ENCODE measurements at places on chromosomes 4 and X.
A peak's percentile ranks its signal among the peaks of the same experiment; 100 is the strongest.

DNA sequence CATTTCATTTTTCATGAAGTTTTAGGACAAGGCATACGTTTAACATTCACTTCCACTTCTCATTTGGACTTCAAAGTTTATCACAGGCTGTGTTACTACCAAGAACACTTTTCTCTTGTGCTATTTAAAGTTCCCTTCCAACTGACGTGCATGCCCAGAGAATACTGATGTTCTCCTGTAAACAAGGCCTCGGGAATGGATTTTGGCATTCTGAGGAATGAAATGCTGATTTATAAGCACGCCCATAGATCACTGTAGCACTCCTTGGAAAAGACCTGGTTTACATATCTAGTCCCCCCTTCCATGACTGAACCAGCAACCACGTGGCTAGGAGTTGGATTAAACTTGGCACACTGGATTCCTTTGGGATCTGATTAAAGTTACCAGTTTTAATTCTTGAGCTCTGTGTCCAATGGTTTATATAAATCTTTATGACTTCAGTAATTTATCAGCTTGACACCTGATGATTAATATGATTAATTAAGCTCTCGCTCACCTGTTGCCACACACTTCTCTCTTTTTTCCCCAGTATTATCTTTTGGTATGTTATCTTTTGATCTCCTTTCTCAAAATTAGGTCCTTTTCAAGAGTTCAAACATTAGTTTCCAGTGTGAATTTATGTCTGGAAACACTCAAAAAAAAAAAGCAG lies 122.4 kb upstream of the HAND2 start:
- no peaks in the 10 kb centered on the region for H3K4me1 ChIP-seq
- no peak overlapping the region for H3K4me3 ChIP-seq
- no peak for DNase-seq
- H3K36me3 ChIP-seq = no peaks in the 10 kb centered on the region
- peaks cover 18% of the 10 kb centered on the region for H3K27me3 ChIP-seq

DNA sequence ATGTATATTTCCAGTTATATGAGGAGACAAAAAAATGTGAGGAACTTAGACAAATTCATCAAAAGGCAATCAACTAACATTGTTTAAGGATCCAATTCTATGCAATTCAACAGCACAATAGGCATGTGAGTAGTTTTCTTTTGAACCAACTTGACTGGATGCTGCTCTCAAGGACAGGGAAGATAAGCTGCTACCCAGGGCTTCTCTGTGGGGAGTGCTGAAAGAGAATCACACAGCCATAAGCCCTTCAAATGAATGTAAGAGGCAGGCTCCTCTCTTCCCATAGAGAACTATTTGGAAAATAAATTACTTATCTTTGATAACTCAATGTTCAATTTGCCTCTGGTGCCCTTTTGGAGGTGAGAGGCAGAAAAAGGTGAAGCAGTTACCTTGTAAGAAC lies 1413.6 kb downstream of the PCDH7 start:
- no peaks in the 10 kb centered on the region for H3K36me3 ChIP-seq
- DNase-seq = no peak
- H3K27ac ChIP-seq = no peak overlapping the region
- H3K27me3 ChIP-seq = no peaks in the 10 kb centered on the region

- H3K4me3 ChIP-seq = no peak overlapping the region
- DNase-seq = no peak
Measured at GRCh38 chrX:110241816-110242215, 76.1 kb downstream of the AMMECR1 start.

DNA sequence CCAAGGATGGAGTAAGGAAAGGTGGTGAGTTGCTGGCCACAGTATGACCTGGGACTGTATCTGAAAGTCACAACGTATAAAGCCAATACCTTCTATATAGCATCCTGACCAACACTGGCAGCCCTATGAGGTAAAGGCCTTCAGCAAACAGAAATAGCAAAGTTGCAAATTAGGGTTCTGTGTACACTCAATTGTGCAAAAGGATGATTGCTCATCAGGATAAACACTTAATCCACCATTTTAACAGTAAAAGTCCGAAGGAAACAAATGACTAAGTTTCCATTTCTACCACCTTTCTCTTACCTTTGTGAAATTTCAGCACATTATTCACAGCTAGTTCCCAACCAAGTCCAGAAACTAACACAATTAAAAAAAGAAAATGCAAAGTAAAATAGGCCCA lies 1.4 kb upstream of the FNIP2 start:
- no peak overlapping the region for H3K27ac ChIP-seq
- H3K36me3 ChIP-seq = no peaks in the 10 kb centered on the region
- peaks cover 14% of the 10 kb centered on the region for H3K4me1 ChIP-seq
- no peak overlapping the region for H3K4me3 ChIP-seq
- H3K27me3 ChIP-seq = no peaks in the 10 kb centered on the region

DNA sequence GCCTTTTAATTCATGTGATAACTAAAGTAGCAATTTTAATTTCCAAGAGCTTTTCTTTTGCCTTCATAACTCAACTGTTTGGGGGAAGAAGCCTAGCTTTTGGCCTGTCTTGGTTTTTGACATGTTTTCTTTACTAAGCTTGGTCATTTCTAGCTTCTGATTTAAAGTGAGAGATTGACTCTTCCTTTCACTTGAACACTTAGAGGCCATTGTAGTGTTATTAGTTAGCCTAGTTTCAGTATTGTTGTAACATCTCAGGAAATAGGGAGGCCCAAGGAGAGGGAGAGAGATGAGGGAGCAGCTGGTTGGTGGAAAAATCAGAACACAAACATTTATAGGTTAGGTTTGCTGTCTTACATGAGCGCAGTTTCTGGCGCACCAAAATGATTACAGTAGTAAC lies 44.8 kb downstream of the DCLK2 start:
- H3K4me1 ChIP-seq = peaks cover 17% of the 10 kb centered on the region
- no peaks in the 10 kb centered on the region for H3K36me3 ChIP-seq
- H3K27ac ChIP-seq = no peak overlapping the region
- no peak overlapping the region for H3K4me3 ChIP-seq
- no peak for DNase-seq

DNA sequence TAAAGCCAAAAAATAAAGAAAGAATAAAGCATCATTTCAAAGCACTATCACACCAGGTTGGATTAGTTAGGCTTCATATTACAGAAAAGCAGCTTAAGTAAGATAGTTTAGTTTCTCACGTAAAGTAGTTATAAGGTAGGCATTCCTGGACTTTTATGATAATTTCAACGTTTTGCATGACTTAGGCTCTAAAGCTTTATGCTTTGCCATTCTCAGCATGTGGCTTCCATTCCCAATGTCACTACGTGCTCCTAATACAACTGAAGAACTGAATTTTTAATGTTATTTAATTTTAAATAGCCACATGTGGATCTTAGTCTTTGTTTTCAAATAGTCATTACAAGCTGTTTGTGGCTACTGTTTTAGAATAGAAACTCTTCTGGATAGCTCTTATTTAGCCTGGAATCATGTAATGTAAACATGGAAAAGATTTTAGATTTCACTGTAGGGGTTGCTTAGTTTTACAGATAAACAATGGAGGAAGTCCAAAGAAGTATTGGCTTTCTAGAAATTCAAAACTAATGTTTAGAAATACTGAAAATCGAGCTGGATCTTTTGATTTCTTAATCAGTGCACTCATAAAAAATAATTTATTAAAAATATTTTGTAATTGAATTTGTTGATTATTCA lies 710.0 kb downstream of the IL1RAPL1 start:
- no peaks in the 10 kb centered on the region for H3K4me1 ChIP-seq
- H3K27ac ChIP-seq = no peak overlapping the region
- H3K27me3 ChIP-seq = no peaks in the 10 kb centered on the region
- no peak overlapping the region for H3K4me3 ChIP-seq

- peaks cover 2% of the 10 kb centered on the region for H3K27me3 ChIP-seq
- H3K4me1 ChIP-seq = no peaks in the 10 kb centered on the region
- DNase-seq = no peak
- H3K36me3 ChIP-seq = no peaks in the 10 kb centered on the region
- H3K27ac ChIP-seq = no peak overlapping the region
- no peak overlapping the region for H3K4me3 ChIP-seq
Measured at GRCh38 chr4:113065629-113066028, 16.2 kb downstream of the ANK2 start.

- no peak for DNase-seq
- H3K4me1 ChIP-seq = no peaks in the 10 kb centered on the region
- no peak overlapping the region for H3K27ac ChIP-seq
- no peaks in the 10 kb centered on the region for H3K27me3 ChIP-seq
Measured at GRCh38 chr4:139857021-139857420, 191.4 kb downstream of the MGST2 start.

GRCh38 chrX:41604177-41604576 lies 84.6 kb upstream of the GPR34 start:
- H3K4me3 ChIP-seq = no peak overlapping the region
- H3K27me3 ChIP-seq = no peaks in the 10 kb centered on the region
- no peaks in the 10 kb centered on the region for H3K4me1 ChIP-seq
- no peaks in the 10 kb centered on the region for H3K36me3 ChIP-seq
- H3K27ac ChIP-seq = no peak overlapping the region

- DNase-seq = no peak
- H3K36me3 ChIP-seq = no peaks in the 10 kb centered on the region
- H3K4me1 ChIP-seq = no peaks in the 10 kb centered on the region
- H3K27me3 ChIP-seq = no peaks in the 10 kb centered on the region
Measured at GRCh38 chr4:26141051-26141721, 179.6 kb upstream of the RBPJ start.

GRCh38 chrX:51643377-51643776 lies 24.7 kb upstream of the CENPVL3 start:
- H3K27ac ChIP-seq = no peak overlapping the region
- no peaks in the 10 kb centered on the region for H3K4me1 ChIP-seq
- H3K4me3 ChIP-seq = no peak overlapping the region
- no peaks in the 10 kb centered on the region for H3K36me3 ChIP-seq
- DNase-seq = no peak
- H3K27me3 ChIP-seq = no peaks in the 10 kb centered on the region

GRCh38 chrX:136203951-136204350 lies 47.2 kb downstream of the MAP7D3 start:
- peak overlapping the region; percentile 53 for H3K27ac ChIP-seq
- 0 out of 2 replicates have a peak, but pooled peaks cover 3% of the 10 kb centered on the region for H3K36me3 ChIP-seq
- H3K27me3 ChIP-seq = no peaks in the 10 kb centered on the region
- DNase-seq = no peak
- peaks cover 44% of the 10 kb centered on the region for H3K4me1 ChIP-seq
- H3K4me3 ChIP-seq = no peak overlapping the region

- no peaks in the 10 kb centered on the region for H3K27me3 ChIP-seq
- no peak overlapping the region for H3K4me3 ChIP-seq
- no peak for DNase-seq
- no peaks in the 10 kb centered on the region for H3K36me3 ChIP-seq
Measured at GRCh38 chr4:71275570-71275969, 63.2 kb upstream of the SLC4A4 start.

DNA sequence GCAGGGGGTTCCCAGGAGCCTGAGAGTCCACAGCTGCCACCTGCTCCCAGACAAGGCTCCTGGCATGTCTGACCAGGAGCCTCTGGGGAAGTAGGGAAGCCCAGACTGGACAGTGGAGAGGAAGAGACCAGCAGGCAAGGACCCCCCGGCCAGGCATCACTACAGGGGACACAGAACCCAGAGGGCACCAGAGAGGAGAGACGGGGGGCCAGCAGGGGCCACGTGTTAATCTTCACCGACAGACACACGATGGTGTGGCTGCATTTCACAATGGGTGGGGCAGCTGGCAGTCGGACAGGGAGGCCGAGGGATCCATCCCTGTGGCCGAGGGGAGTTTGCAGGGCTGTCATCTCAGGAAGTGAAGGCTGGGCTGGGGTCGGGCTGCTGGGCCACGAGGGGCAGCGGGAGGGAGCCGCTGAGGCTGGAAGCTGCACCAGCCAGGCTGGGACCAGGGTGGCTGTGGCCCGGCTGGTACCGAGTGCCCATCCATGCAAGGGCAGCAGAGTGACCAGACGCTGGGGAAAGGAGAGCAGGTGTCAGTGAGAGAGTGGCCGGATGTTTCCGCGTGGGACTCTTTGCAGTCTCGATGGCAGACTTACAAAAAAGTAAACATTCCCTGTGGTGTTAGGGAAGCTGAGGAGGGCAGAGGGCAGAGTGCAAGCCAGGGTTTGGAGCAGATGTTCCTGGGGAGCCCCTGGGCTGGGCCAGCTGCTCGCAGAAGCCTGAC lies 4.7 kb downstream of the PDE6B start:
- peak; percentile 60 for DNase-seq
- H3K4me1 ChIP-seq = no peaks in the 10 kb centered on the region
- no peaks in the 10 kb centered on the region for H3K27me3 ChIP-seq
- H3K4me3 ChIP-seq = no peak overlapping the region

- peaks cover 6% of the 10 kb centered on the region for H3K4me1 ChIP-seq
- no peak for DNase-seq
- H3K36me3 ChIP-seq = peaks cover 36% of the 10 kb centered on the region
- peak overlapping the region; percentile 69 for H3K27ac ChIP-seq
- H3K27me3 ChIP-seq = no peaks in the 10 kb centered on the region
Measured at GRCh38 chrX:71534773-71535544, 2.1 kb downstream of the OGT start.
